Dermis microvascular lymphatic vessel endothelial cell (primary cell): ENCODE measurements at places on chromosomes 5 and 9. TPM values are rescaled to one million over a fixed set of nuclear protein-coding genes. Genes with fewer than 3 reads are reported as not detected.
A peak's percentile ranks its signal among the peaks of the same experiment; 100 is the strongest.

DNA sequence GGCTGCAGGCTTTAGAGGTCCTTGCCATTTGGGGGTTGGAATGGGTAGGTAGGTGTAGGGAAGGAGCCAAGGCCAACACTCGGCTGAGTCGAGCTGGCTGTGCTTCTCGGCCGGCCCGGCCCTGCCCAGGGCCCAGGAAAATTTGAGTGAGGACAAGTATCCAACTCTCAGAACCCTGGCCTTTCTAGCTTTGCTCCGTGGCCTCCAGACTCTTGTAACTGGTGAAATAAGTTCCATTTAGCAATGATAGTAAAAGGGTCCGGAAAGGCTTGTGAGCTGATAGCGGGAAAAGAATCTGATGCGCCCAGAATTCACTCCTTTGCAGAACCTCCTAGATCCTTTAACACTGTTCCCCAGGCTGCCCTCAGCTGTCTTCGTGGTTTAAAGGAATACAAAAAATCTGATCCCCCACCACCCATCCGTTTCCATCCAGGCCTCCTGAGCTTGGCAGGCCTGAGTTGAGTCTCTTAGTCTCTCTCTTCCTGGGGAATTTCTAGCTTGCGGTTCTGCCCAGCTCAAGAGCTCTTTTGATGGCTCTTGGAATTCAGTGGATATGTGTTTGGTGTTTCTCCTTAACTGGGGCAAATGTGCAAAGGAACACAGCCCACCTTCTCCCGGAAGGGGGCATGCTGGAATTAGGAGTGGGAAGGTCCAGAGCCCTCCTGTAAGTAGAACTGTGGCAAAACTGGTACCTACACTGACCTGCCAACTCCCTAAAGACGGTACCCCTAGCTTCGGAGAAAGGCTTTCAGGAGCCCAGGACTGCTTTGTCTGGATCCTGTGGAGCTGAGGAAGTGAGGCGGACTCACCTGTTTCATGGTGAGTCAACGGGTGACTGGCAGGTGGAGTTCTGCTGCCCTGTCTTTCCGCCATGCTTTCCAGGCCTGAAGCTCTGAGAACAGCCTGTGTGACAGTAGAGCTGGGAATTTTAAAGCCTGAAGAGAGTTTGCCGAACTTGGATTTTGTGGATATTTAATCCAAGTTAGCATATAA, 1.7 kb downstream of the DMRT3 start:
- no peak for DNase-seq

GRCh38 chr9:81548911-81549310, 140.4 kb downstream of the TLE1 start:
- DNase-seq: no peak

GRCh38 chr9:130466537-130467217, 21.9 kb downstream of the ASS1 start:
- no peak for DNase-seq

DNA sequence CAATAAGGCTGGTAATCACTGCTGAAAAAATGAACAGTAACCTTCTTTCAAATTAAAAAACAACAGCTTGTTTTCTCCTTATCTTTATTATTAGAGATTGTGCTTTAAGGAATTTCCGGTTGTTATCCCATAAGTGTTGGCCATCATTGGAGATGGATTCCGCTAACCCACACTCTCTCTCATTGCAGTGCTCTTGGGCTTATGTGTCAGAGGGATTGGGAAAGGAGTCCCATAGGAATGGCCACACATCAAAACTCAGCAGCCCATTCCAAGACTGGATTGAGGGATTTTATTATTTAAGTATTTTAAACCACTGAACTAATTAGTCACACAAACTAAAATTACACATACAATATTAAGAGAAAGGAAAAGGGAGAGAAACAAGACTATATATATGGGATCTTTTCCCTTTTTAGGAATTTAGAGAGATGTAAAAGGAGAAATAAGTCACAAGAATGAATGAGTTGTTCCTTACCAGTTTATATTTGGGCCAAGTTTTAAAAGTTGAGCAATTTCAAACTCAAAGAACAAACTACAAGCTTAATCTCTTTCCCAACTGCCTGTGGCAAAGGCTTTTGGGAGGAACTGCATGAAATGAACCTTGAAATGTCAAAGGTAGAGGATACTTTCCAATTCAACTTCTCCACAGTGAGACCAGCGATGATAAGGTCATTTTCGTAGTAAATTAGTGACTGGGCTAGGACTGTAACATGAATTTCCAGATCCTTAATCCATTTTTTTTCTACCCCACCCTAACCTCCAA, 2.4 kb downstream of the SPINK6 start:
- no peak for DNase-seq

Gene TPPP
- 0.13 TPM in 2 replicates for total RNA-seq

Gene ZDHHC11B
- total RNA-seq: not detected in 2 replicates

- DNase-seq: no peak
Measured at GRCh38 chr5:58069846-58070245, 390.0 kb downstream of the PLK2 start.

Gene C5orf58
- not detected in 2 replicates for total RNA-seq

Gene AHRR
- total RNA-seq: 4.5 and 5.4 TPM in 2 replicates

DNA sequence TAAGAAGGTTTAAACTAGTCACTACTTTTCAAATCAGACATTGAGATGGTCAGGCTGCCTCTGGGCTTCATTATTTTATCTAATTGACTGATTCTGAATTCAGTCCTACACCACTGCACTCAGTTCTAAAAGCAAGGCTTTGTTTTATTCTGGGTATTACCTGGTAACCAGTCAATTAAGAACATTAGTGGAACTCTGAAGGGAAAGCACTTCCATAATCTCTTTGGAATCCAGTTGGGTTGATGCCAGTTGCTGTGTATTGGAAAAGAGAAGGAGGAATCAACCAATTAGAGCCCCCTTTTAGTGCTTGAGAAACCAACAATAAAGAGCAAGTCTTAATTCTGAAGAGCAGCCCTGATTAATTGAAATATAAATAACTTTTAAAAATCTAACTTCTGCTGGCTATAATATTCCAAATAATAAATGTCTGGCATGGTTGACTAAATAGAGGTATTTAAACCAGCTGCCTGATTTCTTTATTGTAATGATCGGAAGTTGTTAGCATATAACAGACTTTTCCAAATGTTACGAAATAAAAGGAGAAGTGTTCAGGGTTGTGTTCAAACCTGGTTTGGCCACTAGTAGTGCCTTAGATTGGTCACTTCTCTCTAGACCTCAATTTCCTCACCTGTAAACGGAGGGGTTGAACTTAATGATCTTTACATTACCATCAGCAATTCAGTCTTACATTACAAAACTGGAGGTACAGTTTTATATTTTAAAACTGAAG, 32.0 kb downstream of the CPEB4 start:
- no peak for DNase-seq

Gene FAM78A
- 3.3 and 4.0 TPM in 2 replicates for total RNA-seq

GRCh38 chr5:112533362-112533761, 114.3 kb upstream of the EPB41L4A start:
- DNase-seq: no peak

DNA sequence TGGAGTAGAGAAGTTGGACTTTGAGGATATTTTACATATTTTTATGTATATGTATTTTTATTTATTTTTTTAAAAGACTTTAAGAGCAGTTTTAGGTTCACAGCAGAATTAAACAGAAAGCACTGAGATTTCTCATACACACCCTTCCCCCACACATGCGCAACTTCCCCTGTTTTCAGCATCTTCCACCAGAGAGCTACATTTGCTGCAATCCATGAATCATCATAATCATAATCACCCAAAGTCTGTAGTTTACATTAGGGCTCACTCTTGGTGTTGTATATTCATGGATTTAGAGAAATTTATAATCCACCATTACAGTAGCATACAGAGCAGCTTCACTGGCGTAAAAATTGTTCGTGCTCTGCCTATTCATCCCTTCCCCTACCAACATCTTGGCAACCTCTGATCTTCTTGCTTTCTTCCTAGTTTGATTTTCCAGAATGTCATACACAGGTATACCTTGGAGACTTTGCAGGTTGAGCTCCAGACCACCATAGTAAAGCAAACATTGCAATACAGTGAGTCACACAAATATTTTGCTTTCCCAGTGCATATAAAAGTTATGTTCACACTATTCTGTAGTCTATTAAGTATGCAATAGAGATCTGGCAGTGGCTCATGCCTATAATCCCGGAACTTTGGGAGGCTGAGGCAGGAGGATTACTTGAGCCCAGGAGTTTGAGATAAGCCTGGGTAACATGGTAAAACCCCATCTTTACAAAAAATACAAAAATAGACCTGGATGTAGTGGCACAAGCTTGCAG, 9.6 kb upstream of the CCDC171 start:
- no peak for DNase-seq

DNA sequence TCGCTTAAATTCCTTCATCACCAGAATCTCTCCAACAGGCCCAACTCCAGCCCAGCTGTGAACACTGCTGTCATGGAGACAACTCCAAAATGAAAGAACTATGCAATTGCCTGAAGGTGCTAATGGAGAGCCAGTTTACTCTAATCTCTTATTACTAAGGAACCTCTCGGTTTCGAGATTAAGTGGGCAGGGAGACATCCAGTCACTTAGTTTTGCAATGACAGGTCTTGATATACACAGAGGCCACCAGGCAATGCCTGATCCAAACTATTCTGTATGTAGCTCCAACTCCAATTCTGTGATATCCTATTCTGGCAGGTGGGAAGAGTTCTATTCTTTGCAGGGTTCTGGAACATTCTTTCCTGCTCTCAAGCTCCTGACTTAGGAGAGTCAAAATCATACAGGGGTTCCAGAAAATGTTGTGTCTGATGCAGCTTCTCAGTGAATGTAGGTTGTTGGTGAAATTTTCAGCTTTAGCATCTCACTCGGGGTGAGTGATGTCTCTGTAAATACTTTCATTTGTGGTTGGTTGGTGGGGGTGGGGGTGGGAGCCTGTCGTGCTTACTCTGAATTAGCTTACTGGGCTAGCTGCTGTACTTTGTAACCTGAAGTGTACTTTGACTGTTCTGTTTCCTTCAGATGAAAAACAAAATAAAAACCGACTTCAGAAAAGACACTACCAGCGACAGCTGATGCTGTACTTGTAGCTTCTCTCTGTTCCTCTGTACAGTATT, 170.9 kb downstream of the PALM2AKAP2 start:
- DNase-seq: no peak

GRCh38 chr5:78813906-78814530, 165.4 kb upstream of the LHFPL2 start:
- no peak for DNase-seq

DNA sequence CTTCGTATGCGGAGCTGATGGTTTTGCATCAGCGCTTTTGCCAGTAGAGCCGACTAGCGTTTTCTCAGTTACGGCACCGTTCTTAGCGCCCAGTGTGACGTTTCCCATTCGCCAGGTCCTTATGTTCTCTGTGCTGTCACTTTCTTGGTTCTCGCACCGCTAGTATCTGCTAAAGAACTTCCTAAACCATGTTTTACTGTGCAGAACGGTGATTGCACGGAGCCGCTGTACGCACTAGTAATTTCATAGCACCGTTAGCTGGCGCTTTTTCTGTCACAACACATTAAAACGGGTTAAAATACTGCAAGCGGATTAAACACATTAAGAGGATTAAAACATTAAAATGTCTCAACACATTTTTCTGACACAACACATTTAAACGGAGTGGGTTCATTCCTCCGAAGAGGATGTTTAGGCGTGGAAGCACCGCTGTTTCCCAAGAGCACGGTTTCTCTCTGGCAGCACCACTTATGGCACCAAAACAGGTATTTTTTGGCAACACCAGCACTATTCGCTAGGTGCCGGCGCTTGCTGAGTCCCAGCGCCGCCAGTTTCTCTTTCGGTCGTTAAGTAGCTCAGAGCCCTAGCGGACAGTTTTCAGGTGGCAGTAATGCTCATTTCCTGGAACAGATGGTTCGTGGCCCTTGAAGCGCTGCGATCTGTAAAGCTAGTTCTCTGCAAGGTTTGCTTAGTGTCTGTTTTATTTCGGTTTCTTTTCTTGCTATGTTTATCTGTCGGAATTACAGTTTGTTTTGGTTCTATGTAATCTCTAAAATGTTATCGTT, 20.3 kb downstream of the ANXA2R start:
- DNase-seq: peak; percentile 94

DNA sequence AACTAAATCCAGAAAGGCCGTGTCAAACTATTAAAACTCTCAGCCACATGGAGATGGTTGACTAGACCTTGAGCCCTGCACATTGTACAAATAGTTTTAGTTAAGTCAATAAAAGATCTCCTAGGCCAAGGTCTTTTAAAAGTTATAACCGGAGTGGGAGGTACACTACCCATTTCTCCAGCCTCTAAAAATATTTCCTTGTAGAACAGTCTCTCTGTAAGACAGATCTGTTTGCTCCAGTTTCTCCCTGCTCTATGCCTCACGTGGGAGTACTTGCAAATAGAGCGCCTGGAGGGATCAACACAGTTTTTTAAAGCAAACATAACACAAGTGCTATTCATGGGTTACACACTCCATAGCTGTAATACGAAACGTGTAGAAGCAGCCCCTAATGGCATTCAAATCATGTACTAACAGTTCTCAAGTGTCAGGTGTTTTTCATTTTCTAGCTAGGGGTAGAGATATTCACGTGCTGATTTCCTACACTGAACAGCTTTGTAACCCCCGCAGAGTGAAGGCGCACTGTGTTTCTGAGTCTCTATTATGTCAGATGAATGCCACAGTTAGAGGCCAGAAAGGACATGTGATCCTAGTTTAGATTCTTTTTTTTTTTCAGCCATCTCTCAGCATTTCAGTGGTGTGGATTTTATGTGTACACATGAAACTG, 703.4 kb upstream of the GRAMD2B start:
- DNase-seq: no peak

DNA sequence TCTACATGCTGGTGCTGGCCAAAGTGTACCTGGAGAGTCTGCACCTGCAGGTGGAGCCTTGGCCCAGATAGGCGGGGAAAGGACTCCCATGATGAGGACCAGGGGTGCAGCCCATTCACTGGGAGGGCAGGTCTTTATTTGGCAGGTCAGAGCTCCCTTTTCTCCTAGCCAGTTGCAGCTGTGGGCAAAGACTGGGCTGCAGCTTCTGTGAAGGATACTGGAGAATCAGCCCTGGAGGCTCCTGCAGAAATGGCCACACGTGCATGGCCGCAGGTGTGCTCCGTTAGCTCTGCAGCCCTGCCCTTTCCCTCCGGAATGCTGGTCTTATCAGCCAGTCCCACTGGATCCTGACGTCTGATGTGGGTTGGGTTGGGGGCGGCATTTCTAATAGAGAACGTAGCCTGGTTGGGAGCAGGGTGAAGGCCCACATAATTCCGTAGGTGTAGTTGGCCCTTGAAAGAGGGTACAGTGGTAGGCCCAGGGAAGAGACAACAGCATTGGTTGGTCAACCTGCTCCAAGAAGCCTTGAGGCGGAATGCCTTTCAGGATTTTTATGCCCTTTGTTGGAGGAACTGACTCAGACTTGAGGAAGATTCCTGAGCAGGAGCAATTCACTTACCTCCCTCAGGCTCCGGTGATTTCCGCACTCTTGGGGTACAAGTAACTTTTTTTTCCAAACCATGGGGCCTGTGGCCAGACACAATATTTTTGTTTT, 22.0 kb upstream of the TIFAB start:
- no peak for DNase-seq

- no peak for DNase-seq
Measured at GRCh38 chr5:158543539-158544387, 556.0 kb downstream of the EBF1 start.

- DNase-seq: no peak
Measured at GRCh38 chr5:135505973-135506372, 29.8 kb downstream of the NEUROG1 start.

GRCh38 chr5:77390795-77391194, 101.3 kb downstream of the WDR41 start:
- no peak for DNase-seq
